ENCODE measurements at places on chromosomes 16 and 17.

DNA sequence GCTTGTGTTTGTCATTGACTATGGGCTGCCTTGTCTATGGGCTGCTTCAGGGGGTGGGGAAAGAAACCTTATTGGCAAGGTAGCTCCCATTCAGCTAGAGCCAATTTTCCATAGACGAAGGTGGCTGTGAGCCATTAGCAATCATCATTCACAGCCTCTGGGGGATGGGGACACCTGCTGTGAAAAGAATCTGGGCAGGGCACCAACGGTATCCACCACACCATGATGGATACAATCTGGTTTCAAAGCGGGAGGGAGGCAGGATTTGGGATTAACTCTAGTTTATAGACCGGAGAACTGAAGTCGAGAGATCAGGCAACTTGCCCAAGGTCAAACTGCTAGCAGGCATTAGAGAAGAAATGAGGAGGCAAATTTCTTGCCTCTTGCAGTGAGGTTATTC is 182.3 kb downstream of the SHISA9 start:
- DNase-seq, result no peak

GRCh38 chr16:70495425-70496182 is 27.8 kb downstream of the COG4 start:
- DNase-seq, result no peak

- DNase-seq, result no peak
These were observed 19.9 kb downstream of the LGALS3BP start for GRCh38 chr17:78959803-78960202.

DNA sequence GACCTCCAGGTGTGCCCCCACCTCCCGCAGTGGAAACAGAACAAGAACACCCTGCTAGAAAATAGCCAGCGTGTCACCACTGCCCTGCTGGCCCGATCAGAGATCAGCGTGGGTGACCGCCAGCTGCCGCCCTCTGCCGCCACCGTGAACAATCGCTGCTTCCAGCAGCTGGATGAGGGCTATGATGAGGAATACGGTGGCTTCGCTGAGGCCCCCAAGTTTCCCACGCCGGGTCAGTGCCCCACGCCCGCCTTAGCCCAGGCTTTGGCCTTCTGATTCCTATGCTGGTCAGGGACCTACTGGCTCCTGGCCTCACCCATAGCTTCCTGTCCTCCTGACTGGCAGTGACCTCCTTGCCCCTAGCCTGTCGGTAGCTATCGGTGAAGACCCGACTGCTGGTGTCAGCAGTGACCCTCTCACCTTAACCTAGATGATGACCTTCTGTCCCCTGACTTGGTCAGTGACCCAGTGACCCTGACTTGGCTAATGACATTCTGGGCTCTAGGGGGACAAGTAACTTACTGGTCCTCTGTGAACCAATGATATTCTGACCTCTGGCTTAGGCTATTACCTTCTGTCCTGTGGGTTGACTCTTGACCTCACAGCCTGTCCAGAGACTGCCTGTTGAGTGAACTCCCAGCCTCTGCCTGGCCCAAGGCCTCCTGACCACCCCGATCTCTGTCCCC is 2.4 kb downstream of the SPATA20 start:
- no peak for DNase-seq

DNA sequence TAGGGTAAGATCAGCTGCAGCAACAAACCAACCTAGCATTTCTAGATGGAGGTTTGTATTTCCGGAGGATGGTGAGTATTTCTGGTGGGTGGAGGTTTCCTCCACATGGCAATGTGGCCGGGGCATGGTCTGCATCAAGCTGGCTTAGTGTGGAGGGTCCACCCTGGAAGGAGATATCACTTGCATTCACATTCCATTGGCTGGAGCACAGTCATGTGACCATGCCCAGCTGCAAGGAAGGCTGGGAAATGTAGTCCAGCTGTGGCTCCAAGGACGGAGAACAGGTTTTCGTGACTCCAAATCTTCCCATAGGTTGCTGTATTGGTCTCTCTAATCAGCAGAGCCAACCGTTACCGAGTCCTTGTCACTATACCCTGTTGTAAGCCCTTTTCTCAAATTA is 68.7 kb downstream of the RAI1 start:
- no peak for DNase-seq
